Pancreas (tissue), 10 donors: ENCODE measurements at places on chromosomes 1 and 21.

DNA sequence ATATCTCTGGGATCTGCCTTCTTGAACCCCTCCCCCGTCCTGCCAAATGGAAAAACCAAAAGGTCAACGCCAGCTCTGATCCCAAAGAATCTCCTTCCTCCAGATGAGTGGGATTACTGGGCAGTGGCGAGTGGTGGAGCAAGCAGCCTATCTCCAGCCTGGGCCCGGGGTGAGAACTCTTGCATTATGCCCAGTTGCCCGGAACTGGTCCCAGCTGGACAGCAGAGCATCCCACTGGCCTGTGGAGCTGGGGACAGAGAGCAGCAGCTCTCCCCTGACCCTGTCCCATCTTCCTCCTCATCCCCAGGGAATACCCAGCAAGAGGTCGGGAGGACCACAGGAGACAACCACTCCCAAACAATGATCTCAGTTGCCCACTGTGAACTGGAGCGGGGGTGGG is 130.5 kb downstream of the TMEM53 start:
- no peak for DNase-seq

DNA sequence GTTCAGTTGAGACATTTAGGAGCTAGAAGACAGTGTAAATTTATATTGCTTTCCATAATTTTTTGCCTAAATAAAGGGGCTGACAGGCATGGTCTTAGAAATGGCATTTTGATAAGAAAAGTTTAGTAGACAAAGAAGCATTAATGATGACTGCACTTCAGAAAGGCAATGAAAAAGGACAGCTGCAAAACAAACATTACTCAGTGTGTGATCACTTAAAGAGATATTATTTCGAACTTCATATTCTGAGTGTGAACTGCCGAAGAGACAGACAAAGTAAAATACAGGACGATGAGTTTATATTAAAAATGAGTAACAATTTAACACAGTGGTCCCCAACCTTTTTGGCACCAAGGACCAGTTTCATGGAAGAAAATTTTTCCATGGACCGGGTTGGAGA is 243.1 kb downstream of the DPYD start:
- DNase-seq: no peak

DNA sequence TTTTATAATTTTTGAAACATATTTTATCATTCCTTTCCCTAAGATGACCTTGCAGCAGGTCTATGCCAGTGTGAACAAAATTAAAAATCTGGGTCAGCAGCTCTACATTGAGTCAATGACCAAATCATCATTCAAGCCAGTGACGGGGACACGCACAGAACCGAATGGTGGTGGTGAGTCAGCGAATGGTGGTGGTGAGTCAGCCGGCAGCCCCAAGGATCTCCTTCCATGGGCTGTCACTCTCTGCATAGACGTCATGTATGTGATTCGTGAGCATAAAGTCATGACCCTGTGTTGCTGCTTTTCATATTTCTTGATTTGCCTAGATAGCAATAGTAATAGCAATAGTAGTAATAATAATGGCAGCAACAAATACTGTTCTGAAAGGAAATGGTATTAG is 26.3 kb downstream of the PER3 start:
- DNase-seq: no peak

DNA sequence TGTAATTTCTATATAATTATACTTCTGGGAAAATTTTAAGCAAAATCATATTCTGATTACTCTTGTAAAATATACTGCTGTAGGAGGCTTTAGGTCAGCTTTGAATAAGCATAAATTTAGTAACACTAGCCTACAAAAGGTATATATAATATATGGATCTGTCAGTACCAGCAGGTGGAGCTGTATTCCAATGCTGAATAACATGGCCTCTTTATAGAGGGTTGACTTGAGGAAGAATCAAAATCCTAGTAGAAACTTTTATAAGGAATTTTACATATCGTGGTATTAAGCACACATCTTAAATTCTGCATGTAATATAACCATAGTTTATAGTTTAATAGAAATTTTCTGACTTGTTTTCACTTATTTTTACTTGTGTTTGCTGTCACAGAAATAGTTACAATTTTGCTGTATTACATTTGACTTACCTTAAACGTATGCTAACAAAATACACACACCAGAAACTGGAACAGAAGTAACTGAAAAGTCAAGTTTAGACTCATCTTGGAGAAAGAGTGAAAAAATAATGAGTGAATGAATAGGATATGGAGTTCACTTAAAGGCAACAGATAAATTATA is 79.3 kb downstream of the HMCN1 start:
- no peak for DNase-seq
